ENCODE measurements at places on chromosomes 1 and 21. TPM values are rescaled to one million over a fixed set of nuclear protein-coding genes. Genes with fewer than 3 reads are reported as not detected.

- DNase-seq = no peak
Observed at GRCh38 chr1:214567481-214567980, 16.1 kb upstream of the PTPN14 start.

SPATA1 gene
- total RNA-seq = 1.1 TPM

ARHGAP30 gene
- total RNA-seq = 3.0 TPM

GRCh38 chr1:66312271-66312990, 221.5 kb upstream of the SGIP1 start:
- no peak for DNase-seq

OR14K1 gene
- not detected for total RNA-seq

PRAMEF7 gene
- total RNA-seq = not detected

- peak; percentile 80 for DNase-seq
Observed at GRCh38 chr1:52917156-52917555, 4.4 kb downstream of the ECHDC2 start.

KCND3 gene
- 2.6 TPM for total RNA-seq

DNA sequence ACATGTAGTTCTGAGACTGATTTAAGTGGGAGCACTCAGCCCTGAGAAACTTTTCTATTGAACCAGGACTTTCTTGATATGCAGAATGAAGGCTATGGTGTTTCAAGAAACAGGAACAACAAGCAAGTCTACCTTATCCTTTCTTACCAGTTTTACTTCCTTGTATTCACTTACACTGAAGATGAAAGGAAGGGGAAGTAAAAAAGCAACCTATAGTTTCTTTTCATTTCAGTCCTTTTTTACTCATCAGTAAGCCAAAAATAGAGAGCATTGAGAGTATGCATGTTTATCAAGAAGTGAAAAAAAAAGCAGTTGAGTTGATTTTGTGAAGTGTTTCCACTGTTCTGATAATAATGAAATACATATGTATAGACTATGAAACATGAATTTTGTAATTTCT, 1010.3 kb downstream of the AMY1C start:
- DNase-seq = no peak

Data from tongue (tissue), 3 donors.